ENCODE measurements at places on chromosomes 1 and 21.
A peak's percentile ranks its signal among the peaks of the same experiment; 100 is the strongest.

- DNase-seq = no peak
Observed at GRCh38 chr1:167612587-167613385, 17.2 kb upstream of the RCSD1 start.

DNA sequence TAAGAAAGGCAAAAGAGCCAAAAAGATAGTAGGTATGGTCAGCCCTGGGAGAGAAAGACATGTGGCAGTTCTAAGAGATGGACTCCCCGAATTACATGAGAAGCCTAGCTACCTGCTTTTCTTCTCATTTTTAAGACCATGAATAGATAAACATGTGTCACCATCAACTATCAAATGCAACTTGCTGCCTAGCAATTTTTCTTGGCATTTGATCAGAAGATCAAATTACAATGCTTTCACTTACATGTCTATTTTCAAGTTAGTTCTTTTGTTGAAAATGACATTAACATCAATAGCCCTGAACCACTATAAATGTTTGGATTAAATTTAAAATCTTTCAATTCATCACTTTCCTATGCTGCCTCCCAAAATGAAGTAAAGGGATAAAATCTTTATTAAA, 212.3 kb downstream of the HHIPL2 start:
- DNase-seq = no peak

GRCh38 chr1:1941211-1941841, 22.2 kb upstream of the TMEM52 start:
- no peak for DNase-seq

DNA sequence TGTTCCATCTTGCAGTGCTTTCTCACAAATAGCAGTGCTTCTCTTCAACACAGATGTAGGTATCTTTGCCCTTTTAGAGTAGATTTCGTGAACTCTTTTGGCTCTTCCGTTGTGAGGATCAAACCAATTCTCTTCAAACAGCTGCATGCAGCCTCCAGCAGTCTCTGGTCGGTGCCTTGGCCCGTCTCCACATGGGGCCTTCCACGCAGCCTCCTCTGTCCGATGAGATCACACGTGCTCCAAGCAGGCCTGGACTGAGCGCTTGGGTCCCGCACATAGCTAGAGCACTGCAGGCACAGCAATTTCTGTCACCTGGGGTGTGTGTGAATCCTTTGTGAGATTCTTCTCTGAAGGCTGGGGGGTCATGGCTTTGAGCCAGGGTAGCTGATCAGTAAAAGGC, 82.8 kb upstream of the KCNE2 start:
- no peak for DNase-seq

- DNase-seq = no peak
Observed at GRCh38 chr21:45641480-45642035, 2.0 kb upstream of the PCBP3 start.

DNA sequence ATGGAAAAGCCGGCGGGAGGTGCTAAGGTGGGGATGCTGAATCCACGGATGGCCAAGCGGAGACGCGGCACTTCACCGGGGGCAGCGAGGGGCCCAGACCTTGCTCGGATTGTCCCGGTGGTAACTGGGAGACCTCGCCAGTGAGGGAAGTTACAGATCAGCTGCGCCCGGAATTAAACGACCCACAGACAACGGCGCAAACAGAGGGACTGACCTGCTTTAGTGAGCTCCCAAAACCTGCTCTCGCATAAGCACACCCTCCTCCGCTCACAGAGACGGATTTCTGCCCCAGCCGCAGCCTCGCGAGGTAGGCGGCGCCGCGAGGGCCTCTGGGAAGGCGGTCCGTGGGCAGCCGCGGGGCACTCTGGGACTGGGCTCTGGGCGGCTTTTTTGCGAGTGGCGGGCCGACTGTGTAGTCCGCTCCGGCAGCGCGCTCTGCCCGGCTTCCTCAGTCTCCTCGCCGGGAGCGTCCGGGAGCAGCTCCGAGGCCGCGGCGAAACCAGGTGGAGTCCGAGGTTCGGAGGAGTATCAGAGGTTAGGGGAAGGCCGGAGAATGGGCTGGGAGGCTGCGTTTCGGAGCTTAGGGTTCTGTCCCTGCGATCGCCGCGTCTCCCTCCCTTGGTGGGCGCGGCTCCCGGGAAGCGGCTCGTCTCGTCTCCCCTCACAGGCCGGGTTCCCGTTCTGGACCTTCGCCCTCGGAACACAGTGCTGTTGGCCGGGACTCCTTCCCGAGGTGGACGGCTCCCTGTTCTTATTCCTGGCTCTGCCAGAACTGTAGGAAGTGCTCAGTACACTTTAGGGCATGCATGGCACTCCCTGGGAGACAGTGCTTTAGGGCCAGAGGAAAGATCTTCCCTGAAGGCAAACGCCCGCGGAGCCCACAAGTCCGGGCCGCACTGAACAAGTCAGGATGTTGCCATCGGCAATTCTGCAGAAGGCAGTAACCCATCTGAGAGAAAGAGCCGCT, at the start of gene EXO5:
TSS of gene EXO5 (plus strand) at position 393 of the 967 bp plus-strand sequence. CDS start 5,778 bp downstream, outside the sequence.
- DNase-seq = peak; percentile 27

GRCh38 chr21:41802198-41802584, 35.3 kb upstream of the RIPK4 start:
- DNase-seq = no peak

GRCh38 chr21:44433791-44434567, 21.3 kb upstream of the LRRC3 start:
- no peak for DNase-seq

GRCh38 chr1:19074902-19075721, 118.6 kb upstream of the IFFO2 start:
- DNase-seq = no peak

DNA sequence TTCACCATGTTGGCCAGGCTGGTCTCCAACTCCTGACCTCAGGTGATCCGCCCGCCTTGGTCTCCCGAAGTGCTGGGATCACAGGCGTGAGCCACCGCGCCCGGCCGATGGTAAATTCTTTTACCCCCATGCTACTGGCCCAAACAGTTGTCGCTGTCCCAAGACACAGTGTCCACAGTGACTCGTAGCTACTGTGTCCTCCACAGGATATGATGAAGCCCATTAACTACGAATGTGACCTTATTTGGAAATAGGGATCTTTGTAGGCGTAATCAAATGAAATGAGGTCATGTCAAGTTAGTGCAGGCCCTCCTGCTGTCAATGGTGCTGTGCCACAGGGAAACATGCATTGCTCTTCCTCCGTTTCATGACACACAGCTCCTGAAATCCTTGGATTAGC, 8.5 kb downstream of the FNDC10 start:
- DNase-seq = no peak

DNA sequence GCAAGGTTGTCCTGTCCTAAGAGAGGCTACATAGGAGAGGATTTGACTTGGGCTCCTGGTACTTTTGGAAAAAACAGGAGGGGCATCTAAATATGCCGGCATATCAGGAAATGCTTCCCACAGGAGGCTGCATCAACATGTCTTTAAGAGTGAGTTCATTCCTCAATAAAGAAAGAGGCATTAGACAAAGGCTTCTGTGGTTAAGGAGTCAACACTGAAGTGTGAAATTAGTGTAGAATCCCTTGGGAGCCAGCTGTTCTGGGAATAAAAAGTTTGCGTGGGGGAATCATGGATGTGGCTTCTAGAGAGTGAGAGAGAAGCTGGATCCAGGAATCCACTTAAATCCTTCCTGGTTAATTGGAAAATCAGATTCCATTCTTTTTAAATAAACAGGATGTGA, 69.5 kb downstream of the DNM3 start:
- no peak for DNase-seq

DNA sequence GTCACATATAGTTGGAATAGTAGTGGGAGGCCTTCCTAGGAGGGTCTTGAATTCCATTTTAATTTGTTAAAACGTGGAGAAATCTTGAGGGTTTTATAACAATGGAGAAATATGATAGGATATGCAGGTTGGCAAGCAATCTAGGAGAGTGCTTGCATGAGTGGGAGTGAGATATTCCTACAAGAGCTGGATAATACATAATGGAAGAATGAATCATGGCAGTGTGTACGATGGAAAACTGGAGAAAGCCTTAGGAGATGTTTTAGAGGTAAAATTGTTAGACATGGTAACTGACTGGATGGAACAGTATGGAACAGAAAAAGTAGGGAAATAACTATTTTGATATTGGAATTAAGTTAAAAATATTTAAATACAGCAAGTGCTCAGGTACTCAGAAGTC, 352.4 kb downstream of the PTBP2 start:
- no peak for DNase-seq

GRCh38 chr1:228156941-228157728, 7.4 kb downstream of the GJC2 start:
- no peak for DNase-seq

- DNase-seq = no peak
Observed at GRCh38 chr1:197787056-197787455, 11.8 kb upstream of the DENND1B start.

DNA sequence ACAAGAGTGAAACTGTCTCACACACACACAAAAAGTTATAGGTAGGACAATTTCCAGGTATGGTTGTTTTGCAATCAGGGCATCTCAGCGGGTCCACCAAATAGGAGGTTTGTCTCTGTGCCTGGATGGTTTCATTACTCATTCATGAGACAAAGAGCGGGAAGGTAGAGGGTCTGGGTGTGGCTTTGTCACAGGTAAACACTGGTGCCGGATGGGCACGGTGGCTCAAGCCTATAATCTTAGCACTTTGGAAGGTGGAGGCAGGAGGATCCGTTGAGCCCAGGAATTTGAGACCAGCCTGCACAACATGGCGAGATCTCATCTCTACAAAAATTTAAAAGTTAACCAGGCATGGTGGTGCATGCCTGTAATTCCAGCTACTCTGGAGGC, 16.3 kb upstream of the ERVH48-1 start:
- DNase-seq = no peak

DNA sequence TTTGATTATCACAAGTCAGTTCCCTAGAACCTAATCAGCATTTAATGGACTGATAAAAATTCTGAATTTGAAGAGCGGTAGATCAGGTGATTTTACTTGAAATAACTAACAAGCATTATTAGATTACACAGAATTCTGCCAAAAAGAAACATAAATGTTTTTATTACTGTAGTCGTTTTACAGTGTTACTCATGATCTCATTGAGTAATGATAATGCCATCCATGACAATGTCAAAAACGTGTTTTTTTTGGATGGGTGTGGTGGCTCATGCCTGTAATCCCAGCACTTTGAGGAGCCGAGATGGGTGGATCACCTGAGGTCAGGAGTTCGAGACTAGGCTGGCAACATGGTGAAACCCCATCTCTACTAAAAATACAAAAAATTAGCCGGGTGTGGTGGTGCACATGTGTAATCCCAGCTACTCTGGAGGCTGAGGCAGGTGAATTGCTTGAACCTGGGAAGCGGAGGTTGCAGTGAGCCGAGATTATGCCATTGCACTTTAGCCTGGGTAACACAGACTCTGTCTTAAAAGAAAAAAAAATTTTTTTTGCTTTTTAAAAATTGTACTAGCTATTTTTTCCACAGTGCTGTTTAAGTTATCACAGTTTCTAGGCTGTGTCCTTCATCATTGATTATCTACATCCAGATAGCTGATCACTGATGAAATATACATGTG, 56.6 kb downstream of the LAMC1 start:
- no peak for DNase-seq

DNA sequence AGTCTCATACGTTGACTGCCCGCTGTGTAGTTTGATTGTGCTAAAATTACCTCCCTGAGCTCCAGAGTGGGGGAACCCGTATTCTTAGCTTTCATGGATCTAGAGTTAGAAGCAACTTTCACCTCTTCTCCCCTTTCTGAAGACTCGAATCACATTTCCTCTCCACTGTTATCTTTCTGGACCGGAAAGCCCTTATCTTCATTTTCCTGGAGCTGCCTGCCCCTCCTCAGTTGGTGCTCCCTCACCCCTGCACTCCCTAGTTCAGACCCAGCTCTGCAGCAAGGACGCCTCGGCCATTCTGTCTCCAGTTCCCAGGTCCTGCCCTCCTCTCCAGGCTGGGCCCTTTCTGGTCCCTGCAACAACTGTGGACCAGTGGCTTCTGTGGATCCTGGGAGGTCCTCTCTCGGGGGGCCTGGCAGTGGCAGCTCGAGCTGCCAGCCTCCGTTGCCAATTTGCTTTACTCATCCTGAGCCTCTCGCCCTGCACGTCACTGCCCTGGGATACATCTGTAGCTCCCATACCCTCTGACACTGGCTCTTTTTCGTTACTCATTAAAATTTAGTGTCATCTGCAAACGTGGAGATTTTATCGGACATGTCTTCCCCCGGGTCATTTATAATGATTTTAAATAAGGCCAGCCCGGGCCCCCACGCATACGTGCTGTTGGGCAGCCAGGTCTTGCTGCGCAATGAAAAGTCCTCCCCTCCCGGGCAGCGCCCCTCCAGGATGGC, 141.5 kb upstream of the VAMP3 start:
- no peak for DNase-seq

- no peak for DNase-seq
Observed at GRCh38 chr1:245220381-245220985, 65.7 kb downstream of the KIF26B start.

Measured in NCI-H1930 (cell line).